COLO829 (cell line): ENCODE measurements at places on chromosomes 7 and 10.

DNA sequence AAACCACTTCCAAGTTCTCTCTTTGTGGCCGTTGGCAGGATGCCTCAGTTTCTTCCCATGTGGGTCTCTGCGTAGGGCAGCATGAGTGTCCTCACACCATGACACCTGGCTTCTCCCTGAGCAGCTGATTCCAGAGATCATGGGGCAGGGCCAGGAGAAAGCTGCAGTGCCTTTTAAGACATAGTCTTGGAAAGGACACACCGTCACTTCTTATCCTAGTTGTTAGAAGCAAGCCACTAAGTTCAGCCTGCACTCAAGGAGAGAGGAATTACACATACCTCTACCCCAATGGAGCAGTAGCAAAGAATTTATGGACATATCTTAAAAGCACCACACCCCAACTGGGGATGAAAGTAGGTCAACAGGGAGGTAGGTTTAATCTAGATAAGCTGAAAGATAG lies 16.4 kb downstream of the NODAL start:
- no peak for DNase-seq

- DNase-seq: no peak
Measured at GRCh38 chr7:92830532-92831110, 5.8 kb downstream of the CDK6 start.

DNA sequence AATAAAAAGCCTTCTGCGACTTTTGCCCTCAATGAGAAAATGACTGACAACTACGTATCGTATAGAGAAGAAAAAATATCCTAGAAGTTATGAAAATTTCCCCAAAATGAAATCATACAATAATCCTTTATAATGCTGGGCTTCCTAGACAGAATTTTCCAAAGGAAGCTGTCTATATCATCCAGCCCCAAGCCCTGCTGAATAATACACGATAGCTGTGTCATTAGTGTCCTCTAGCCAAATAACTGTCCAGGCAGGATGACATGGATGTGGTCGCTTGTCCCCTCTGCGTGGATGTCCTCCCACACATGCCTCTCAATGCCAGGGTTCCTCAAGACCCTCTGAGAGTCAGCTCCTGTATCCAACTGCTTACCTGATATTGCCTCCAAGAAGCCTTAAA lies 61.7 kb upstream of the ECHDC3 start:
- no peak for DNase-seq

DNA sequence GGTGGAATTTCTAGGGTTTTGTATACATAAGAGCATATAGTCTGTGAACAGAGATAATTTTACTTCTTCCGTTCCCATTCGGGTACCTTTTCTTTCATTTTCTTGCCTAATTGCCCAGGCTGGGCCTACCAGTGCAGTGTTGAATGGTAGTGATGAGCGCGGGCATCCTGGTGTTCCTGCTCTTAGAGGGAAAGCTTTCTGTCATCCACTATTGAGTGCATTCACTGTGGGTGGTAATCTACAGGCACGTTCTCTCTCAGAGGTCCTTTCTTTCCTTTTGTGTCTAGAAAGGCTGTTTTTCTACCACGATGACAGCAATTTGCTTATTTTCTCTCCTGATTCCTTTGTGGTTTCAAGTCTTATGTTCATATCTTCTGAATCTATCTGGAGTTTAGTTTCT lies 65.0 kb downstream of the INPP5A start:
- no peak for DNase-seq

DNA sequence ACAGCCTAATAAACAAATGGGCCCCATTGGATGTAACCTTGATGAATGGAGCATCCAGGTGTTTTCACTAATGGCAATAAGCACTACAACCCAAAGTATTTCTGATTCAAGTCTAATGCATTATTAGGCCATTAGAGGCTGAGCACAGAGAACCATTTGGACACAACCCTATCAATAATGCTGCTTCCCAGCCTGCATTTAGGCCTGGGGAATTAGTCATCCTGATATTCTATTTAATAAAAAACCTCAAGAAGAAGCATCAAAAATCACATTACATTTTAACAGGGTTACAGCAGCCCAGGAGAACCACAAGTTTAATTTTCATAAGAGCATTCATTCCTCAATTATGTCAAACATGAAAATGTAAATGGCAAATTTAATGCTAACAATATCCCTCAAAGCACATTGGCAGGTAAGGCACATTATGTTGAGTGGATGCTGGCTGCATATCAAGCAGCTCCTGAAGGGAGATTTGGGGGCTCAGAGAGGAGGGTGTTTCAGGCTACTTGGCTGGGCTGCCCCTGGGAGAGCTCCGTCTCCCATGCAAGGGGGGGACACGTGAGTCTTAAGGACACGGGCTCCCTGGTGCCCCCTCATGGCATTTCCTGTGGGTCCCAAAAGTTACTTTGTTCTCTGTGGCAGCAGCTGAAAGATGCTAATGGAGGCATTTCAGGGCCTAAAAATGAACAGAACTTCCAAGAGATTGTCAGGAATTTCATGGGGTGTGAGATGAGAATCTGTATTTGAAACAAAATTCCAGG lies 143.4 kb downstream of the HERPUD2 start:
- DNase-seq: no peak

DNA sequence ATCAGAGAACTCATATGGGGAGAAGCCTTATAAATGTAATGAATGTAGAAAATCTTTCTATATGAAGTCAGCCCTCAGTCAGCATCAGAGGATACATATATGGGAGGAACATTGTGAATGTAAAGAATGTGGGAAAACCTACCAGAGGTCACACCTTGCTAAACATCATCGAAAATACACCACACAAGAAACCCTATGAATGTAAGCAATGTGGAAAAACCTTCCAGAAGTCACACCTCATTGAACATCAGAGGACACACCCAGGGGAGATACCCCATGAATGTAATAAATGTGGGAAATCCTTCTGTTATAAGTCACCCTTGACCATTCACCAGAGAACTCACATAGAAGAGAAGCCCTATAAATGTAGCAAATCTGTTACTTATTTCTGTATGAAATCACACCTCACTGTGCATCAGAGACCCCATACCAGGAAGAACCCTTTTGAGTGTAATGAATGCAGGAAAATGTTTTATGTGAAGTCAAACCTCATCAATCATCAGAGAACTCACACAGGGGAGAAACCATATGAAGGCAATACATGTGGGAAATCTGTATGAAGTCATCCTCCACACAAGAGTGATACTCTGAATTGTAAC lies 30.8 kb downstream of the ZNF12 start:
- no peak for DNase-seq

DNA sequence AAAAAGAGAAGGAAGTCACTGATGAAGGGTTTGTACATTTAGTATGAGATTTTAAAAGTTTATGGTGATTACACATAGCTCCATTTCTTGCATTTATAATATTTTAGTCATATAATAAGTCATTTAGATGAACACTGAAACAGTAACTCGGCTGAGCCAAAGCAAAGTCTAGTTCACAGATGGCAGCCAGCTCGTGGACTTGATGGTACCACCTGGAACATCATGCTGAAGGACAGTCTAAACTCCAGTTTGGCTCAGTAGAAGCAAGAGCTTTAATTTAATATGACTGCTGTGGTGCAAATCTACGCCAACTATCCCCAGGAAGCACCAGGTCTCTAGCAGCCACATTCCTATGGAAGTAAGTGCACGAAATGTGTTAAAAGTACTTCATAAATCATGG lies 16.4 kb downstream of the SRI start:
- DNase-seq: no peak

DNA sequence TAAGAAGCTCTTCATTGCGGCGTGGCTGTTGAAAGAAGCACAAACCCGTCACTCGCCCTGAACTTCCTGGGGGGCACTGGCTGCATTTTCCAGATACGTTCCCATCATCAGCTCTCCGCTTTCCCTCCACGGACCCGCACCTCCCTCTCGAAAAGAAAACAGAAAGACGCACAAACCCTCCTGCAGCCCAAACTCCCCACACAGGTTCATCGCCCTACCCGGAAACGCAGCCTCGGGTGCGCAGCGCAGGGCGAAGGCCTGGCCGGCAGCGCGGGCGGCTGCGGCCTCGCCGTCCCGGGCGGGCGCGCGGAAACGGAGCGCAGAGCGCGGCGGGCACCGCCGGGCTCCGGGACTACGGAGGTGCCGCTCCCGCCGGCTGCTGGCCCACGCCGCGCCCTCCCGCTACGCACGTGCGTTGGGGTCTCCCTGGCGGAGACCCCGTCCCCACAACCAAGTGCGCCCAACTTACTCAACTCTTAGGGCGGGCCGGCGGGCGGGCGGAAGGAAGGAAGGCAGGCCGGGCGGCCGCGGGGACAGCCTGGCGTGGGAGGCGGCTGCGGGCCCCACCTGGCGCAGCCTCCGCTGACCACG lies 822 bp downstream of the ZNF800 start:
- no peak for DNase-seq

DNA sequence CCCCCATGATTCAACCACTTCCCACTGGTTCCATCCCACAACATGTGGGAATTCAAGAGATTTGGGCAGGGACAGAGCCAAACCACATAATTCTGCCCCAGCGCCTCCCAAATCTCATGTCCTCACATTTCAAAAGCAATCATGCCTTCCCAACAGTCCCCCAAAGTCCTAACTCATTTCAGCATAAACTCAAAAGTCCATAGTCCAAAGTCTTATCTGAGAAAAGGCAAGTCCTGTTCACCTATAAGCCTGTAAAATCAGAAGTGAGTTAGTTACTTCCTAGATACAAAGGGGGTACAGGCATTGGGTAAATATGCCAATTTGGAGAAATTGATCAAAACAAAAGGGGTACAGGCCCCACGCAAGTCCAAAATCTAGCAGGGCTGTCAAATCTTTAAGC lies 272.9 kb downstream of the MAGI2 start:
- no peak for DNase-seq

- DNase-seq: no peak
Measured at GRCh38 chr7:140350056-140350455, 48.3 kb downstream of the SLC37A3 start.

GRCh38 chr10:80530251-80530650 lies 7.5 kb upstream of the SH2D4B start:
- no peak for DNase-seq

GRCh38 chr10:42992156-42992956 lies 84.5 kb upstream of the RET start:
- no peak for DNase-seq

DNA sequence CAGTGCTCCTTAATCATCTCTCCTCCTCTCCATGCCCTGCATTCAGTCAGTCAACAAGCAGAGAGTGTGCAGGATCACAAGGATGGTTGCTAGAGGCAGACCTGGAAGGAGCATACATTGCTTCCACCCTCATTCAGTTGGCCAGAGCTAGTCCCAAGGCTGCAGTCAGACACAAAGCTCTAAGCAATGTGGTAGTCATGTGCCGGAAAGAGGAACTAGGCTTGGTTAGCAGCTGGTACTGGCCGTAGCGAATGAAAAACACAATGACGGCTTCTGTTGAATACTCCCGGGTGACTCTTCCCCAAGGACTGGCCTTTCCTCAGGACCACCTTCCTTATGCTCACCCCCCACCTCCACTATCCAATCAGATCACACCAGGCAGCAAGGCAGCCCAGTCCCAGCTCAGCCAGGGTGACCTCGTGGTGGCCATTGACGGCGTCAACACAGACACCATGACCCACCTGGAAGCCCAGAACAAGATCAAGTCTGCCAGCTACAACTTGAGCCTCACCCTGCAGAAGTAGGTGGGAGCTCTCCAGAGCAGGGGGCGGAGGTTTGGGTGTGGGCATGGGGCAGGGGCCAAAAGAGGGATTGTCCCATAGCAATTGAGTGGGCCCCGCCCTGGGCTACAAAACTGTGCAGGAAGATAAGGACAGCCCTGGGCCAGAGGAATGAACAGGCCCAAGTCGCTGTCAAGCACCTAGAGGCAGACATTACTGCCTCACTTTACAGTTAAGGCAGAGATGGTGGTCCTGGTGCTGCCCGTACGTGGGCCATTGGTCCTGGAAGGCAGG lies 10.9 kb downstream of the LDB3 start:
- DNase-seq: peak; percentile 28

DNA sequence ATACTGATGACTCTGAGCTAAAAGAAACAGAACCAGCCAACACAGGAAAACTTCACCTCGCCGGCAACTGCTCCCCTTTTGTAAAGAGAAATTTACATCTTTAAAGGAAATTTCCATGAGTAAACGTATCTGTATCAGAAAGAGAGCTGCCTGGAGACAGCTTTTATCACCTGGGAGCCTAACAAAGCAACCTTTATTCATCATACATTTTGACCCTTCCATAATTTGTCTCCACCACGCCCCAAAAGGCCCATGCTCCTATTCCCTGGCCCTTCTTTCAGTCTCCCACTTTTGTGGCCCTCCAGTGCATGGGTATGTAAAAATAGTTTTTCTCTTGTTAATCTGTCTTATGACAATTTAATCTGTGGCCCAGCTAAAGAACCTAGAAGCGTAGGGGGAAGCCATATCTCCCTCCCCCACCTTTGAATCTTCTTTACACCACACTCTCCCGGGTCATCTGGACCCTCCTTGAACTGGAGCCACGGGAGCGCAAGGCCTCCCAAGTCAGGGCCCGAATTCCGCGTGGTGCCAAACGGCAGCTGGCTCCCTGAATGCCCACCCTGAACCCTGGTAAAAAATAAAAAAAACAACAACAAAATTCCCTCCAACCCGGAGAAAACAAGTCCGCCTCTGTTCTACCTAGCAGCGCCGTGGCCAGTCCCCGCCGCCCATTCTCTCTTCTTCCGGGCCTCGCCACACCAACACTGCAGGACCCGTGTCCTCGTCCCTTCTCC lies 15.4 kb upstream of the FKBP9 start:
- no peak for DNase-seq

DNA sequence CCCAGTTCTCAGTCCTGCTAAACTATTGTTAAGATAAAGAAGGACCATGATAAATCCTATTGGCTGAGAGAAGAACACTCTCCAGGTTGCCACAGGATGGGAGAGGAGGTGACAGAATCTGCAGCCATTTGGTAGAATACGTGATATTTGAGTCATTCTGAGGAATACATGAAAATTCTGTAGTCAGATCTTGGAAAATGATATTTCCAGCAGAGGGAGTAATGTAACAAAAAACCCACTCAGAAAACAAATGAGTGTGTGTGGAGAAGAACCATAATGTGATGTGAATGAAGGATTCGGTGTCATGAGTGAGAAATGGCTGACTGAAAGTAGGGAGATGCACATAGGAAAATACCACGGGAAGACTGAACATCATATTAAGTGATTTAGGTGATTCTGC lies 128.5 kb upstream of the PFKP start:
- no peak for DNase-seq

GRCh38 chr7:137073571-137074325 lies 205.3 kb downstream of the CHRM2 start:
- no peak for DNase-seq

- no peak for DNase-seq
Measured at GRCh38 chr10:46327685-46328084, 40.9 kb downstream of the ANTXRL start.

- no peak for DNase-seq
Measured at GRCh38 chr10:67783606-67784294, 54.2 kb downstream of the DNAJC12 start.

- DNase-seq: peak; percentile 60
Measured at GRCh38 chr10:102119417-102120141, 589 bp downstream of the LDB1 start.

DNA sequence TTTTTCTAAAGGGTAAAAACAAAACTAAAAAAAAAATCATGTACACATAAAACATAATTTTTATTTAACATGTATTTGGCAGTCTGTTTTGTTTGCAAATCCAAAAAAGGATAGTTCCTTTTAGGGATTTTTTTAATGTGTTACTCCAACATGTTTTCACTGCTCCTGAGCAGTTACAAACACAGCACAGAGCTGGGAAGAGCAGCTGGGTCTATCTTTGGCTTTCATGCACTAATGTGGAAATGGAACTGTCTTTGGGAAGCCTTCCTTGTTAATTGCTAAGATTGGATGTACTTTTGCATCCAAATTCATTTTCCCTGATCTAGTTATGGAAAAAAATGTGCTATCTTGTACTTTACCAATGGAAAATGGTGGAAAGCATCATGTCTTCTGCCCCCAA lies 1035.1 kb downstream of the CNTNAP2 start:
- no peak for DNase-seq
